ENCODE measurements at places on chromosomes 5 and 9.

GRCh38 chr5:177317959-177318377, 6.3 kb upstream of the MXD3 start:
- peak; percentile 72 for DNase-seq

GRCh38 chr5:50547303-50547702, 106.2 kb upstream of the EMB start:
- no peak for DNase-seq

DNA sequence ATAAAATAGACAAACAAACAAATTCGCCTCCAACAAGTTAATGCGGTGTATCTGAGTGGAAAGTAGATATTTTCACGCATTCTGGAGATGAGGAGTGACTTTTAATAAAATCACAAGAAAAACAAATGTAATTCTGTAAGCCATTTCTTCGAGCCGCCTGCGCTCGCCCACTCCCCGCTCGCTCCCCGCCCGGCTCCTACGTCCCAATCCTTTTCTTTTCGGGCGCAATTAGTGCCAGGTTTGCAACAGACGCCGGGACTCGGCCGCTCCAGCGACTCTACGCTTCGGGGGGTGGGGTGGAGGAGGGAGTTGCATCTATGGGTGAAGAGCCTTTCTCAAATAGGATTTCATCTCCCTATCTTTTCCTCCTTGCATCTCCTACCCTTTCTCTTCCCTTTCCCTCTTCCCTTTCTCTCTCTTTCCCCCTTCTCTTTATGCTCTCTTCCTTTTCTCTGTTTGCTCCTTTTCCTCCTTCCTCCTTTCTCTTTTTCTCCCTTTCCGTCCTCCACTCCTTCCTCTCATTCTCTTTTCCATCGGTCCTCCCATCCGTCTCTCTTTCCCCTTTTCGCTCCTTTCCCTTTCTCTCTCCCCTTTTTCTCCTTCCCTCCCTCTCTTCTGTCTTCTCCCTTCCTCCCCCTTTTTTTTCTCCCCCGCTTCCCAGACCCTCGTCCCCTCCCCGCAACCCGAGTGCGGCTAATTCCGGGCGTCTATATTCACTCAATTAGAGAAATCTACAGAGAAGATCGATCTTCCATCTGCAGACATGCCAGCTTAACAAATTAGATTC, 6.1 kb upstream of the OTP start:
- no peak for DNase-seq

- no peak for DNase-seq
Measured at GRCh38 chr5:171615705-171616640, 169.6 kb upstream of the SMIM23 start.

DNA sequence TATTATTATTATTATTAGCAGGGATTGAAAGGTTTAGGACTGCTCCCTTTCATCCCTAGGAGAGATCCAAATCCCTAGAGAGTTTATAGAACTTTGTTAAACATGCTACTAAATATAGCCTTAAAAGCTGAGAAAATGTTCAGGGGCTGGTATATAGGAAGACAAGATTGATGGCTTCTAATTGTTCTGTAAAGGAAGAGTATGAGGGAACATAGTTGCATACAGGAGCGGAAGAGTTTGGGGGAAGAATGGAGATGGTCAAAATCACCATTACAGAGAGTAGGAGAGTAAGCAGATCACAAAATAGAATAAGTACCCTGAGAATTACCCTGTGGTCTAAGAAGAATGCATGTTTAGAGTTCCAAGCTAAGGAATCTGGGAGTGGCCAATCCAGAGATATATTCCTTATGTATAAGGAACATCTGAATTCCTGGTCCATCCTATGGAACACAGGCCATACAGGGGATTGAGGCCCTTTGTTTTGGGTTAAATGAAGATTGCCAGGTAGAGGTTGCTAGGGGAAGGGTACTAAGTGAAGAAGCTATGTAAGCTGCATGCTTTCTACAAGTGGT, 158.0 kb upstream of the APC start:
- no peak for DNase-seq

DNA sequence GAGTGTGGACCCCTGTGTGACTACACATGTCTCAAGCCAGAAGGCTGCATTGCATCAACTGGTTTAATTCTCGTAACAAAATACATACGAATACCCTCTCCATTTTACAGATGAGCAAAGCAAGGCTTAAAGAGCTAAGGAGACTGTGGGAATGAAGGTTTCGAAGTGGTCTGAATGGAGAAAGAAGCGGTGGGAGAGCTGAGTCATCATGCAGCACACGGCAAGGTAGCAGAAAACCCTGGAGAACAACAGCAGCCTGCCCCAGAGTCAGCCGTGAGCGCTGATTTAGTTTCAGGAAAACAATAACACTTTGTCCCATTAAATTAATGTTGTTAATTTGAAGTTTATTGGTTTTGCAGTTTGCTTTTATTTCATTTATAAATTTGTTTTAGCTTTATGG, 223.8 kb downstream of the HSPA4 start:
- DNase-seq: no peak

DNA sequence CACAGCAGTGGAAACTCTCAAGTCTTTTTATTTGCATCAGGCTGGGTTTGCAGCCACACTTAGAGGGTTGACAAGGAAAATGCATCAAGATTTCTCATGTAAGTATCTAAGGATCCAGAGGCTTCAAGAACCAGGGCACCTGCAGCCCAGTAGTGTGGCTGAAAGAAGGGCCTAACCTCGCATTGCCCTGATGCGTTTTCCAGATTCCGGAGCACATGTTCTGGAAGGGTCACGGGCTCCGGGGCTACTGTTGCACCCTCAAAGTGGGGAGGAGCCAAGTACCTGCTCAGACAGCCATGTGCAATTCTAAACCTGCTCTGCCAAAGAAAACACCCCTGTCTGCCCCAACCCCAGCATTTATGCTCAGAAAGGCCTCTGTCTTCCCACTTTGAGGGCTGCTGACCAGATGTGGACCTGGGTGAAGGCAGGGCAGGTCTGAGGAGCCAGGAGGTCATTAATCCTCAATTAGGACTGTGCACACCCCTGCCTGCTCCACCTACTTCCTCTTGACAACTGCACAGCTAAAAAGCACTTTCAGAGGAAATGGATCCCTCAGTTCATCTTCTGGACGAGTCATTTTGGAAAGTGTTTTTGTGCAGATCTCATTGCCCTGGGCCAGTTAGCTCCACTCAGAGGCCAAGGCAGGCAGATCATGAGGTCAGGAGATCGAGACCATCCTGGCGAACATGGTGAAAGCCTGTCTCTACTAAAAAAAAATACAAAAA, 110.7 kb downstream of the SAXO1 start:
- DNase-seq: no peak

DNA sequence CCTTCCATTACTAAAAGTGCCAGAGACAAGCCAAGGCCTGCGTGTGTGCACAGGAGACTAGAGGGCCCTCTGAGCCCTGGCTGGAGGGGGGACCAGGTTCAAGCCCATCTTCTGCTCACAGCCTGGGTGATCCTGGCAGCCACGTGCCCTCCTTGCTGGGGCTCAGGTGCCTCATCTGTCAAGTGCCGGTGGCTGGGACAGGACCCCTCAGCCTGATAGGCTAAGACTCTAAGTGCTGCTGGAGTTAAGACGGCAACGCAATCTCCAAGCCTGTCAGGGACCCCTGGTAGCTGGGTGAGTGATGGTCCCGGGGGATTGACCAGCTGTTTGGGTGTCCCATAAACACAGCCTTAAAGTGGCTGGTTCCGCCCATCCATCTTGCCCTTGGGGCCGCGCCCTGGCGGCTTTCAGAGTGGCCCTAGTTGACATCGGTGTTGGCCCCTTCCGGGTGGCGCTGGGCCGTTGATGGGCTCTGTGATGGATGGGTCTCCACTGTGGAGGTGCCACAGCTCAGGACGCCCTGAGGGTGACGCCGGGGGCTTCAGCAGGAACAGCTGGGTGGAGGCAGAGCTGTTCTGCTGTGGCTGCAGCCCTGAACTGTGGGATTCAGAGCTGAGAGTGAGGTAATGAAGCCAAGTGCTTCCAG, 136.2 kb downstream of the BARX1 start:
- DNase-seq: no peak

DNA sequence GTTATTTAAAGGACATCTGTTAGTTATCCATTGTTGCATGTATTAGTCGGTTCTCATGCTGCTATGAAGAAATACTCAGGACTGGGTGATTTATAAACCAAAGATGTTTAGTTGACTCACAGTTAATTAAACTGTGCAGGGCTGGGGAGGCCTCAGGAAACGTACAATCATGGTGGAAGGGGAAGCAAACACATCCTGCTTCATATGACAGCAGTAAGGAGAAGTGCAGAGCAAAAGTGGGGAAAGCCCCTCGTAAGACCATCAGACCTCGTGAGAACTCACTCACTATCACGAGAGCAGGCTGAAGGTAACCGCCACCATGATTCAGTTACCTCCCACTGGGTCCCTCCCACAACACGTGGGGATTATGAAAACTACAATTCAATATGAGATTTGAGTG, 2064.1 kb downstream of the MAT2B start:
- no peak for DNase-seq

DNA sequence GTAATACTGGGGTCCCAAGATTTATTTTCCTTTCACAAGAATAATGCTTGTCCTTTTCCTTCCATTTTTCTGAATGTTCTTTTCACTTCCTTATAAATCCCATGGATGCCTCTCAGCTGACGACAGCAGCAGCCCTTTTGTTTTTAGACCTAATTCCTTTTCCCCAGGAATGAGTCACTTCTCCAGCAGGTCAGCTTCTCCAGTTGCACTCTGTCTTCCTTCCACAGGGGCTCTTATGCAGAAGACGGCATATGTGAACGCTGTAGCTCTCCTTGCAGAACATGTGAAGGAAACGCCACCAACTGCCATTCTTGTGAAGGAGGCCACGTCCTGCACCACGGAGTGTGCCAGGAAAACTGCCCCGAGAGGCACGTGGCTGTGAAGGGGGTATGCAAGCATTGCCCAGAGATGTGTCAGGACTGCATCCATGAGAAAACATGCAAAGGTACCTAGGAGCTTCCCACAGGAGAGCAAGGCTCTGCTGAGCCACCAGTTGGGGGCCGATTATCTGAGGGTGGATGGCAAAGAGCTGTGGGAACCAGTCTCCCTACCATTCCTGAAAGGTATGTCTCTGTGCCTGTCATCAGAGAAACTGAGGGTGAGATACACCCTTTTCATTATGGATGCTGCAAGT, 72.9 kb downstream of the RFK start:
- no peak for DNase-seq

DNA sequence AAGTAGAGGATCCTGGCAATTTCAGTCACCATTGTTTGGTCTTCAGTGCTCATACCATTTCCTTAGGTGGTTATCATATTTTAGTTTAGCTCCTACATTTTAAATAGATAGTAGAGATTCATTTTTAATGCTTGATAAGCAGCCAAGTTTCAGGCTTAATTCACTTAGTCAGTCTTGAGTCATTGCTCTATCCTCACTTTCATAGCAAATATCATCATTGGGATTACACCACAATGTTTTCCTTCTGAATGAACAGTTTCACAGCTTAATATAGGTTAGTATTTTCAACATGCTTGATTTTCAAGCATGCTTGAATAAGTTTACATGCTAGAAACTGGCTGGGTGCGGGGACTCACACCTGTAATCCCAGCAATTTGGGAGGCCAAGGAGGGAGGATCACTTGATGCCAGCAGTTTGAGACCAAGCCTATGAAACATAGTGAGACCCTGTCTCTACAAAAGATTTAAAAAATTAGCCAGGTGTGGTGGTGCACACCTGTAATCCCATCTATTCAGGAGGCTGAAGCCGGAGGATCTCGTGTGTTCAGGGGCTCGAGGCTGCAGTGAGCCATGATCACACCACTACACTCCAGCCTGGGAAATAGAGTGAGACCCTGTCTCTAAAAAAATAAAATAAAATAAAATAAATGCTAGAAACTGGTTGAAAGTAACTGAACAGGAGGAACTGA, 339.9 kb downstream of the ADGRV1 start:
- DNase-seq: no peak

DNA sequence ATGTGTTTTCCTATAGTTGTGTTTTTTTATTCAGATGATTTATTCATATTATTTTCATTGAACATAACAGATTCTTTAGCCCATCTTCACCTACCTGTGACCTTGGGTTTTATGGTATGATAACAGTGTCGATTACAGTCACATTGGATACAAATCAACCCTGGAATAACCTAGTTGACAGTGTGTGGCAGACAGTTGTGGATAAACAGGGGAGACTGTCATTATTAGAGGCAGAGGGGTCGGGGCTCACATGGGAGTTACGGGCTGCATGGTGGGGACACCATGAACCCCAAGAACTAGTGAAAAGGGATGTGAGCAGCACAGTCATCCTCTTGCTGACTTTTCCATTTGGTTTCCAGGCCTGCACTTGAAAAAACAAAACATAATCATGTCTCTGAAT, 29.9 kb upstream of the MAP1B start:
- DNase-seq: no peak

DNA sequence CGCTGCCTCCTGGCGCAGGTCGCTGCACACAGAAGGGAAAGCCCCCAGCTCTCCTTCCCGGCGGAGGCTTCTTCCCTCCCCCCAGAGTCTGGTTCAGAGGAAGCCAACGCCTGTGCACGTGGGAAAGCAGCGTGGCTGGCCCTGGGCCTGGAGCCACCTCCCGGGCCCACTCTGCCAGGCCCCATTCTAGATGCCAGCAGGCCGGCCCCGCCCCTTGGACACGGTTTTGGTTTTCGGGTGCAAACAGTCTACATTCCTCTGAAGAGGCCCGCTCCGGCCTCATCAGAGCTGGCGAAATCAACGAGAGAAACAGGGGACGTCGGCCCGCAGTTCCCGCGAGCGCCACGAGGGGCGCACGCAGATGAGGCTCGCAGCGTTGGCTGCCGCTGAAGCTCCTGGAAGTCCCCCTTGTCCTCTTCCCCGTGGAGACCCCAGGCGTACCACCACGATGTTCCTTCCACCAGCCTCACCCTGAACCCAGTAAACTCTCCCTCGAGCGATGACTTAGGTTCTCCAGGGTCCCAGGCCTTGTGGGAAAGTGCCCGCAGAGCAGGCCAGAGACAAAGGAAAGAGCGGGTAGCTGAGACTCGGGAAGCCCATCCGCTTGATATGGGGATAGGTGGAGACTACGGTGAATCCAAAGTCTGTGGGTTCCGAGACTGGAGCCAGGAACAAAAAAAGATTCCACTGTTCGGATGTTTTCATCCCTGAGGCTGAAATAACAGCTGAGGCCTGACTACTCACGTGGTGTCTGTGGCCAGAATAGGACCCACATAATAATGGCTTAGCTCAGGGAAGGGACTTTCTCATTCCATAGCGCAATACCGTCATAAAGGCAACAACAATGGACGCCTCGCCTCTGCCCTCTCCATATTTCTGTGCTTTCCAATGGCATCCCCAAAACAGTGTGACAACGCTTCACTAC, 64.2 kb downstream of the KLF4 start:
- DNase-seq: peak; percentile 91

GRCh38 chr5:146909255-146910068, 30.9 kb upstream of the PPP2R2B start:
- no peak for DNase-seq

DNA sequence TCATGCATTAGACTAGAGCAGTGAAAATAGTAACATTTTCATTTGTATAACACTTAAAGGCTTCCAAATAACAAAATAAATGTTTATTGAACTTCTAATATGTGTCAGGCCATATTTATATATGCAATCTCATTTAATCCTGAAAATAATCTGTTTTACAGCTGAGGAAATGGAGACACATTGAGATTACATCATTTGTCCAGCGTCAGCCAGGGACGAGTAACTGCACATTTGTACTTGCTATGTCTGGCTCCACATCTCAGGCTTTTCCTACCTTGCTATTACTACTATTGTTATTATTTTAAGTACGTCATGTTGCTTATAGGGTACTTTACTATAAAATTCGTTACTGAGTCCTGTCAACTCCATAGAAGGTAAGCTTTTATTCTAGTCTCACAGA, 3.8 kb upstream of the C9 start:
- DNase-seq: no peak

- no peak for DNase-seq
Measured at GRCh38 chr5:146398826-146399225, 48.3 kb upstream of the TCERG1 start.

- DNase-seq: no peak
Measured at GRCh38 chr5:53291047-53291446, 181.5 kb upstream of the MOCS2 start.

Data from tibial artery (tissue), 4 donors.